IPS DF 6.9 (cell line): ENCODE measurements at places on chromosomes 7 and 10.
A peak's percentile ranks its signal among the peaks of the same experiment; 100 is the strongest.

DNA sequence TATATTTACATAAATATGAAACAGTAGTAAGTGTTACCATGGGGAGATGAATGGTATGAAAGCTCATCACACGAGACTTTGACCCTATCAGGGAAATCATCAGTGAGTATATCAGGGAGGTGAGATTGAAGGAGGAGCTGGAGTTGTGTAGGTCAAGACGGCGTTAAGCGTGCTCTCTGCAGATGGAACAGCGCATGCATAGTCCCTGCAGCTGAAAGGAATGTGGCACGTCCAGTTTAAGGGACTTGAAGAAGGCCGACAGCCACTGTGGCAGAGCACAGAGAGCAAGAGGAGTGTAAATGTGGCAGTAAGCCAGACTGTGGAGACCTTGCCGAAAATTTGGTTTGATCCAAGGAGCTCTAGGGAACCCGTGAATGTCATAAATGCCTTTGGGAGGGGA lies 38.9 kb downstream of the POU6F2 start:
- peaks cover 1% of the 10 kb centered on the region; the same call in 1 of the 2 replicates for H3K4me1 ChIP-seq
- no peaks in the 10 kb centered on the region; the same call in 1 of the 2 replicates for H3K36me3 ChIP-seq
- H3K27me3 ChIP-seq: no peaks in the 10 kb centered on the region

DNA sequence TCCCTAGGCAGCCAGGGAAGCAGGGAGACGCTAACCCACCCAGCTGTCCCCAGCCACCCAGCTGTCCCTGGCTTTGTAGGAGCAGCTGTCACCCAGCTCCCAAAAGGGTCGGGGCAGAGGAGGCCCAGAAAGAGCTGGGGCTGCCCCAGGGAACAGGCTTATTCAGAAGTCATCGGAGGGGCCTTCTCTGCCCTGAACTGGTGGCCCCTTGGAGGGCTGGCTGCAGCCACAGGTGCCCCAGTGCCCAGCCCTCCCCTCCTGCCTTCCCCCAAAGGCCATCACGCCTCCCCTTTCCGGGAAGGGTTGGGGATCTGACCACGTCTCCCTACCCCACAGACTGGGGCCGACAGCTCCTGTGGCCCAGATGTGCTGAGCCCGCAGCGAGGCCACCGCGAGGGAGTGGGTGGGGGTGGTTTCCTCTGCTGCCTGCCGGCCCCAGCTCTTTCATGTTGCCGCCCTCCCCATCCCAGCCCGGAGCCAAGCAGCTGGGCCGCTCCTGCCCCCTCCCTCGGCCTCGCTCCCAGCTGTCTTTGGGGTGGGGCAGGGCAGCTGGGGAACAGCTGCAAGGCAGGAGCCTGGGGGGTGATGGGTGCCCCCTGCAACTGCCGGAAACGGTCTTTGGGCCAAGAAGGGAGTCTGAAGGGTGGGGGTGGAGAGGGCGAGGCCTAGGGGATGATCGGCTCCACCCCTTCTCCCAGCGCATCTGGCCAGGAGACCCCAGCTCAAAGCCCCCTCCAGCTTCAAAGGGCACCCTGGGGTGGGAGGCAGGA lies 16.8 kb downstream of the TRIM8 start:
- H3K4me3 ChIP-seq: no peak overlapping the region
- H3K27ac ChIP-seq: no peak overlapping the region
- H3K27me3 ChIP-seq: no peaks in the 10 kb centered on the region
- peaks cover 9% of the 10 kb centered on the region for H3K4me1 ChIP-seq
- DNase-seq: no peak

DNA sequence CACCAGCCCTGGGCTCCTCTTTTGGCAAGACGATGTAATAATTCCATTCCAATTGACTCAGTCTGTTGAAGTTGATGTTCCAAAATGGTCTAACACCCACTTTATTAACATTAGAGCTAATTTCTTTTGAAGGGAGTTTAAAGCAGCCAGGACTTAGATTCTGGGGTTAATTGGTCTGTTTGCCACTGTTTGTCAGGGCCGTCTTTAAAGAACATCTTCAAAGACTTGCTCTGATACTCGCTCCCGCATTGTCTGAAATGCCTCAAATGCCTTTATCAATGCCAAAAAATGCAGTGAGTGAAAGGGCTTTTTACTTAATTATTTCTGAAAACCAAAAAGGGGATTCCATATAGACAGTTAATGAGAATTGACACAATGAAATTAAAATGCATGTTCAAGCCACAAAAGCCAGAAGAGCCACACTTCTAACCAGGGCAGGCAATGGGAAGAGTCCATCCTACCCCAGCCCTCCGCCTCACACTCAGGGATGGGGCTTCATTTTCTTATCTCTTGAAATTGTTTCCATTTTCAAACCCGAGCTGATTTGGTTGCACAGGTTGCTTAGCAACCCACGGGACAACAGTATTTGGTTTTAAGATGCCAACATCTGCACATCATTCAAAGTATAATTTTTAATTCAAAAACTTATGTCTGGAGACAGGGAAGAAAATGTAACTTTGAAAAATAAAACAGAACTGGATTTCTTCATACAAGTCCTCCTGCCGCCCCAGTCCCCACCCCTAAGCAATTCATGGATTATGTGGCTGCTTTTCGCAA lies 163.0 kb downstream of the FGFR2 start:
- H3K27ac ChIP-seq: no peak overlapping the region
- no peak overlapping the region for H3K4me3 ChIP-seq
- H3K36me3 ChIP-seq: no peaks in the 10 kb centered on the region

- no peak for DNase-seq
- no peak overlapping the region for H3K27ac ChIP-seq
- no peaks in the 10 kb centered on the region for H3K27me3 ChIP-seq
- 0 out of 2 replicates have a peak, but pooled peaks cover 1% of the 10 kb centered on the region for H3K4me1 ChIP-seq
Measured at GRCh38 chr10:33798754-33799153, 464.3 kb upstream of the NRP1 start.

DNA sequence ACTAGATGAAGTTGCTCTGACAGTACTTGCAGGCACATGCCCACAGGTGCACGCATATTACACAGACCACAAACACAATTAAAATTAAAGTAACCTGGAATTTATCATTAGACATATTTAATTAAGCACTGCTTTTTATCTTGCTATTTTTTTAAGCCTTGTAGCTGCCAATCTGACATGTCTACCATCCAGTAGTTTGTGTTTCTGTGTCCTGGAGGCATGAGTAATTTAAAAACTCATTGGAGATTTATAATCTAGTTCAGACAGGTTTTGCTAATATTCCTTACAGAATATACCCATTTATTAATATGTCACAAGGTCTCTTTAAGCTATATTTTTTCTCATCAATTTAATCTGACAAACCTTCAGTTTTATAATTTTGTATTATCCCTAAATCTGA lies 445.0 kb upstream of the KLF6 start:
- no peak overlapping the region for H3K27ac ChIP-seq
- H3K4me1 ChIP-seq: no peaks in the 10 kb centered on the region
- no peaks in the 10 kb centered on the region for H3K36me3 ChIP-seq
- no peaks in the 10 kb centered on the region for H3K27me3 ChIP-seq

DNA sequence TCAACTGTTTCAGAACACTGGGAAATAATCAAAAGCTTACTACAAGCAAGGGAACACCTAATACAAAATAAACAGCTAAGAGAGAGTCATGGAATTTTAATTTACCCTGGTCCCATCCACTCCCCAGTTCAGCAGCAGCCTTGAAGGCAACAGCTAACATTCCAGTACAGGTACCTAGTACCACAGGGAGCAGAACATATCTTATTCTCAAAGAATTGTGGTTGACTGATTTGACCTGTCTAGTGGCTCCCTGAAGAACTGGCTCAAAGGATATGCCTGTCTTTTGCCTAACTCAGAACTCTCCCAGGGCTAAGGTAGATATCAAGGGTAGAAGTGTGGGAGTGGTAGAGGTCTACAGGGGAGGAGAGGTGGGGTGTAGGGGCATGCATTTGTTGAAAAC lies 32.3 kb downstream of the SMURF1 start:
- H3K27me3 ChIP-seq: no peaks in the 10 kb centered on the region
- no peaks in the 10 kb centered on the region for H3K36me3 ChIP-seq
- H3K4me3 ChIP-seq: no peak overlapping the region
- DNase-seq: no peak
- H3K4me1 ChIP-seq: peaks cover 6% of the 10 kb centered on the region; the same call in 1 of the 2 replicates

- H3K4me3 ChIP-seq: no peak overlapping the region
- H3K27ac ChIP-seq: no peak overlapping the region
- no peaks in the 10 kb centered on the region for H3K27me3 ChIP-seq
- no peaks in the 10 kb centered on the region for H3K36me3 ChIP-seq
Measured at GRCh38 chr7:85471307-85471706, 284.5 kb upstream of the SEMA3D start.

- no peak overlapping the region for H3K27ac ChIP-seq
- no peak for DNase-seq
- H3K36me3 ChIP-seq: no peaks in the 10 kb centered on the region
- no peaks in the 10 kb centered on the region for H3K4me1 ChIP-seq
- no peaks in the 10 kb centered on the region for H3K27me3 ChIP-seq
- H3K4me3 ChIP-seq: no peak overlapping the region
Measured at GRCh38 chr10:20596065-20596755, 300.9 kb downstream of the NEBL start.

DNA sequence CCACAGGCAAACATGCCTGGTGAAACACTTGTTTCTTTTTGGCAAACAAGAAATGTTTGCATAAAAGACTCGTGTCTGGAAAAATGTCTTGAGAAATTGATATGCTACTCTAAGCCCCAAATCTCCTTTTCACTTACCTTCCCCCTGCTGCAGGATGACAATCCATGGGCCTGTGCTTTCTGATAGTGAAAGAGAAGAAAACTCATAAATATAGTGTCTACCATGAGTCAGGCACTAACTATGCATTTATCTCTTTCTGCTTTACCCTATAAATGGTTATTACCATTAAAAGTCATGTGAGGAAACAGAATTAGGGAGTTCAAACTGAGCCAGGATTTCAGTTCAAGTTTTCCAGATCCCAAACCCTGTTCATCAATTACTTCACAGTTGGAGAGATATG lies 6.6 kb upstream of the TARP start:
- no peak for DNase-seq
- no peak overlapping the region for H3K4me3 ChIP-seq
- H3K27ac ChIP-seq: no peak overlapping the region
- H3K36me3 ChIP-seq: no peaks in the 10 kb centered on the region
- H3K27me3 ChIP-seq: no peaks in the 10 kb centered on the region
- H3K4me1 ChIP-seq: peaks cover 2% of the 10 kb centered on the region; the same call in 1 of the 2 replicates

GRCh38 chr10:120977897-120978296 lies 126.7 kb downstream of the WDR11 start:
- H3K4me3 ChIP-seq: no peak overlapping the region
- H3K27ac ChIP-seq: no peak overlapping the region
- H3K27me3 ChIP-seq: peaks cover 6% of the 10 kb centered on the region
- no peak for DNase-seq
- no peaks in the 10 kb centered on the region for H3K36me3 ChIP-seq

GRCh38 chr7:12258074-12258473 lies 47.0 kb downstream of the TMEM106B start:
- H3K4me3 ChIP-seq: no peak overlapping the region
- H3K27me3 ChIP-seq: no peaks in the 10 kb centered on the region
- no peak overlapping the region for H3K27ac ChIP-seq

DNA sequence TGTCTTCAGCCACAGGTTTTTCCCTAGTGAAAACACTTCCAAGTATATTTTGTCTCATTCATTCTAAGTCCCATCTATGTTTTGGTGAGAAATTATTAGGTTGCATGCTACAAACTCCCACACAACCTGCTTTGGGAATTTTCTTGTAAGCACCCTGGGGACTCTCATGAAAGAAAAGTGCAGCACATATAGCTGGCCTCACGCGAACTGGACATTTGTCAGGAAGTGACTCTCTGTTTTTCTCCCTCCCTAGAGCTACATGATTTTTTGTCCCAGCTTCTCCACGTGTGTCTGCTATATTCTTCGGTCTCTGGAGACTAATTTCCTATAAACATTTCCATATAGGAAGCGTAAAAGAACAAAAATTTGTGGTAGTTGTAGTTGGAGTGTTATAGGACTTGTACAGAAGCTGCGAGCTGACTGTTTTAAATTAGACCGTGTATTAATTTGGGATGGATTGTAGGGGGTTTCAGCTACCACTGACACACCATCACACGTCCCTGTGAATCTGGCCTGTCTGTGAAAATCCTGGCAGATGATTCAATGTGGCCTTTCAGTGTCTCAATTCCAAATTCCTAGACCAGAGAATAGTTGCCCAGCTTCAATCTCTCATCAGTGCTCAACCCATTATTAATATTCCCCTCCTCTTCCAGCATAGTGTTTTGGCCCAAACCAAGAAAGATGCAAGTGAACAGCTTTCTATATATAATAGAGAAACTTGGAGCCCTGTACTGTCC lies 40.2 kb downstream of the ARL4A start:
- H3K36me3 ChIP-seq: no peaks in the 10 kb centered on the region
- no peaks in the 10 kb centered on the region for H3K27me3 ChIP-seq
- no peak for DNase-seq
- no peak overlapping the region for H3K4me3 ChIP-seq
- H3K4me1 ChIP-seq: peaks cover 3% of the 10 kb centered on the region; the same call in 1 of the 2 replicates
- H3K27ac ChIP-seq: no peak overlapping the region

DNA sequence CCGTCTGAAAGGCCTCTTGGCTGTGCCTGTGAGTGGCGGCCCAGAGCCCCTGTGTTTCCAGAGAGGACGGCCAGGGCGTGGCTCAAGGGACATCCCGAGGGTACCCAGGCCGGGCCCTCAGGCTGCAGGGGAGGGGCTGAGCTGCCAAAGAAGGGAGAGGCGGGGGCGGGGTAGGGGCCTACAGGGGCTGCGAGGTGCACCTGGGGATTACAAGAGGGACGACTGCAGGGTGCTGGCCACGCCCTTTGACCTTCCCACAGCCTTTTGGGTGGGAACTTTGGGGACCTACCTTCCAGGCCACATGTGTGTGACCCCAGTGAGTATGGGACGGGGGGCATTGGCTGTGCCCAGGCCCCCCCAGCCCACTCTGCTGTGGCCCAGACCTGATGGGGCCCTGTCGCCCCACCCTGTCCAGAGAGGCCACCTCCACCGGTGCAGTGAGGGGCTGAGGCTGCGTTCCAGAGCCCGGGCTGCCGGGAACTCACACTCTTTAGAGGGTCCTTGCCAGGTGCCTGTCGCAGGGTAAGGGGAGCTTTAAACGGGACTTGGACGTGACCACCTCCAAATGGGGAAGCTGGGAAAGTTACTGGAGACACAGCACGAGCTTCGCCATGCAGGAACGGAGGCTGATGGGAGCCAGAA lies 19.0 kb upstream of the NKX6-2 start:
- H3K4me1 ChIP-seq: peaks cover 3% of the 10 kb centered on the region; the same call in 1 of the 2 replicates
- no peaks in the 10 kb centered on the region for H3K36me3 ChIP-seq
- no peaks in the 10 kb centered on the region for H3K27me3 ChIP-seq
- no peak for DNase-seq
- no peak overlapping the region for H3K4me3 ChIP-seq

GRCh38 chr7:27182861-27183681 lies 2.0 kb downstream of the HOXA11 start:
- H3K4me3 ChIP-seq: no peak overlapping the region
- H3K4me1 ChIP-seq: peaks cover 6% of the 10 kb centered on the region
- no peak overlapping the region for H3K27ac ChIP-seq
- no peaks in the 10 kb centered on the region for H3K36me3 ChIP-seq

- DNase-seq: no peak
- H3K27me3 ChIP-seq: no peaks in the 10 kb centered on the region
- H3K27ac ChIP-seq: no peak overlapping the region
- H3K4me3 ChIP-seq: no peak overlapping the region
- no peaks in the 10 kb centered on the region for H3K36me3 ChIP-seq
Measured at GRCh38 chr7:138359870-138360559, 100.0 kb upstream of the TRIM24 start.

- H3K4me1 ChIP-seq: no peaks in the 10 kb centered on the region
- peaks cover 2% of the 10 kb centered on the region for H3K36me3 ChIP-seq
- peak overlapping the region; percentile 99 for H3K4me3 ChIP-seq
Measured at GRCh38 chr10:97640868-97641811, 669 bp downstream of the PI4K2A start.
